ENCODE measurements at places on chromosomes 2 and 18. TPM values are rescaled to one million over a fixed set of nuclear protein-coding genes. Genes with fewer than 3 reads are reported as not detected.

GRCh38 chr2:42312106-42312505 lies 48.9 kb downstream of the COX7A2L start:
- no peak for DNase-seq

DNA sequence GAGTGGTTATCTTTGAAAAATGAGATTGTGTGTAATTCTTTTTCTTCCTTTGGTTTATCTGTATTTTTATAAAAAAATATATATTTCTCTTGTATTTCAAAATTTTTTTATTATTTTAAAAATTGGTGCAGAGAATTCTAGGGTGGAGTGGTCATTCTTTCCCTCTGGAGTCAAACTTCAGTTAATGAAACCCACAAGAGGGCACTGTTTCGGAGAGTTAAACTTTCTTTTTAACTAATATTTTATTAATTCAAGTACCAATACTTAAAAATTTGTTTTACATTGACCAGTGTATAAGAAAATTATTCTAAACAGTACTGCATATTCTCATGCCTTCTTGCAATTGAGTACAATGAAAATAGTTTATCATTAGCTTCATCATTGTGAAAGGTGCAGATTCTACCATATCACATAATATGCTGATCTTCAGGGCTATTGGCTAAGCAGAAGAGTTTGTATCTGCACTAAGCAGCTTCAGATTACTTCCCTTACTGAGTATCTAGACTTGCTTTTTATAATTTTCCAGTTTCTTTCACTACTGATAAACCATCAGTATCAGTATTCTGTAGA lies 50.1 kb downstream of the HS1BP3 start:
- no peak for DNase-seq

- DNase-seq, result no peak
Measured at GRCh38 chr2:6498841-6499240, 366.9 kb downstream of the CMPK2 start.

DNA sequence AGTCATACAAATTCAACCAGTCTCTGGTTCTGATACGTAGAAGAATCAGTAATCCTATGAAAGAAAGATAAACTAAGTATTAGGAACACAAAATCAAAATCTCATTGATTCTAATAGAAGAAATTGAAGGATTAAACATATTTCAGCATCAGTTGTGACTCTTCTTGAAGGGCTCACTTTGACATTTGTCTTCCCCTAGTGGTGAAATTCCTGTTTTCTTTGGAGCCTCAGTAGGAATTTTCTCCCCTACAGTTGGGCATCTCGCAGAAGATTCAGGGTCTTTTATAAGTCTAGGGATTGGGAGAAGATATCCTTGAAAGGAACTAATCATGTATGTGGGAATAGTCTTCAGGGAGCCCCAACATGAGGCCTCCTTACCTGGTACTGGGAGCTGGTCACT lies 2.8 kb upstream of the CRYGB start:
- DNase-seq, result no peak

ZNF396 gene
- total RNA-seq, result 2.7 TPM

GRCh38 chr2:64327510-64328414 lies 126.2 kb upstream of the LGALSL start:
- DNase-seq, result no peak

HRH4 gene
- not detected for total RNA-seq

DNA sequence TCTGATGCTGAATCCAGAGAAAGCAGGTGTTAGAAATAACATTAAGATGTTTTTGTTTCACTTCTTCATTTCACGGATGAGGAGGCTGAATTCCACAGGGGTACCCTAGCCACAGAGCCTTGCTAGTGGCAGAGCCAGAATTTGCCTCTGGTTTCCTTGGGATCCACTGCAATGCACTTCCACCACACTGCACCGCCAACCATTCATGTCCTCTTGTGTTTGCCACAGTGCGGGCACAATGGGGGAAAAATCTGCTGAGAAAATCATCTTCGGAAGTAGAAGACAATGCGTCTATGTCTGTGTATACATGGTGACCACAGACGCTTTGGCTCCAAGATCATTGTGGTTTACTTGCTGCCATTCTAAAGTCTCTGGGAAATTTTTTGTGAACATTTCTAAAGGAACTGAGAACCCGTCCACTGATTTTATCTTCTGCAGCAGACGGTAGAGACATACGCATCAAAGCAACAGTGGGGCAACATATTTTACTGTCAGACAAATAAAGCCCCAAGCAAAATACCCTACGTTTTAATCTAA lies 14.9 kb downstream of the ICOS start:
- no peak for DNase-seq

SERTAD2 gene
- 3.4 TPM for total RNA-seq

DNA sequence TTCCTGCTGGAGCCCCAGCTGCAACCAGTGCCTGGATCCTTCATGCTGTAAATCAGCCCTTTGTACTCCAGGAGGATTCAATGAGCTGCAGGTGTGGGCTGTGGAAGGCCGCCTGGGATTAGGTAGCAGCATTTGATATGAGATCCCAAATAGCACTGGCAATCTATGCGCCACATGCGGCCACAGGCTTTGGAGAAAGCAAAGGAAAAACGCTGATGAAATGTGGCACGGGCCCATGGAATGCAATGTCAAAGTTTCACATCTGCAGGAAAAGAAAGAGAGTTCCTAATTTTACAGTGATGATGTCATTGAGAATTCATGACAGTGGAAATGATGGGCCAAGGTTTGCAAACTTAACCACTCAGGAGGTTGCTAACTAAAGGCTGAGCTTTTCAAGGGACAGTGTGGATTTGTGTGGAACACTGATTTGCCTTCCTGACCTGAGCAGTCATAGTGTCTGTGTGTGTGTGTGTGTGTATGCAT lies 216.4 kb upstream of the OSR1 start:
- DNase-seq, result no peak

MRPL33 gene
- 289 TPM for total RNA-seq

- no peak for DNase-seq
Measured at GRCh38 chr2:46538393-46538792, 59.0 kb downstream of the TMEM247 start.

GRCh38 chr2:126687503-126687902 lies 31.5 kb downstream of the GYPC start:
- DNase-seq, result no peak

DNA sequence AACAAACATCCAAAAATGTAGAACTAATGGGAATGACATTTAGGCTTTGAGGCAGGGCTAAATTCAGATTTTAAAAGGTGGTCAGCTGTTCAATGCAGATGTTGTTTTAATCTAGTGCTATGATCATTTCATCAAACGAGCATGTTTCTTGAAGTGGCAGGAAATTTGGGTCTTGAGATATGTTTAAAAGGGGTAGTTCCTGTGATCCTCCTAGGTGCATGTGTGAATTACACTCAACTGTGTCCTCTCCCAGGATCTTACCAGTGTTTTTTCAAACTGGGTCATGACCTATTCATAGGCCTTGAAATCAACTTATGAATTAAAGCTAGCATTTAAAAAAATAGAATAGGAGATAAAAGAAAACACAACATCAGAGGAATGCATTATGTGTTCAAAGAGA lies 57.4 kb upstream of the ACMSD start:
- DNase-seq, result no peak

- no peak for DNase-seq
Measured at GRCh38 chr2:16123856-16124780, 183.8 kb downstream of the MYCN start.

GRCh38 chr2:110748489-110748867 lies 16.1 kb downstream of the ACOXL start:
- DNase-seq, result peak; percentile 8

DNA sequence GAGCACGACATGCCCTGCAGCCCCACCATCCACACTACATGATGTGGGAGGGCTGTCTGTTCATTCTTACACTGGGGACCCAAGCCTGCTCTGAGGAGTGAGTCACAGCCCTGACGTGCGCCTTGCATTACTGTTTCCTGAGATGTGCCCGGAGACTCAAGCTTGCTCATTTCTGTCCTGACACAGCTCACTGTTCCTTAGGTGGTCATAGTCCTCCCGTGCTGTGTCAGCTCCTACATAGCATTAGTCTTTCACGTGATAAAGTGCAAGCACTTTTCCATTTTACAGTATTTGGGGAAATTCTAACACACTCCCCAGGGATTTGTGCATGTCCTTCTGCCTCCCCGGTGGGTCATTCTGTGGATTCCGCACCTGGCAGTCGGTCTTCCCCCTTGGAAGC lies 46.2 kb upstream of the TRIM43B start:
- peak; percentile 17 for DNase-seq

DNA sequence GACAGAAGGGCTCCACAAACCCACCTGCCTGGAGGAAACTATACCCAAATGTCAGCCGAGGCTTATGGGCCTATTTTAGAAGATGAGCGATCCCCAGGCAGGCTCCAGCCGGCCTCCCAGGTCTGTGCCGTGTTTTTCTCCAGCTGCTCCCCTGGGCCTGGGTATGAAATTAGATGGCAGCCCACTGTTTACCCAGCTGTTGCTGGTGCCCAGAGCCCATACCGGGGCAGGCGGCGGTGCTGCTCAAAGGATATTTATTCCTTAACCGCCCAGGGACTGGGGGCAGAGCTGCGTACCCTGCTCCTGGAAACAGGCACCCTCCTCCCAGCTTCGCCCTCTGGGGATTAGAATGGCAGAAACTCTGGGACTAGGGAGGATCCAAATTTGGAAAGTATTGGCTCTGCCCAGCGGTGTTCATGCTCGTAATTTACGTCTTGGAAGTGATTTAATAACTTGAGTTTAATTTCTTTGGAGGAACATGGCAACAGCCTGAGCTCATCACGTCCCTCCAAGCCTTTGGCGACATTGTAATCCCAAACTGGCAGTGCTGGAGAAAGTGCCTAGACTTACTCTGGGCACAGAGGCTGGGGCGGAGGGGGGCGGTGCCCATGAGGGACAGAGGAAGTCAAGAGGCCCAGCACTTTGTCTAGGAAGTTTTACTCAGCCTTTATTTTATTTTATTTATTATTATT lies 199.2 kb downstream of the KLHL29 start:
- DNase-seq, result no peak

GRCh38 chr18:8952769-8953760 lies 149.4 kb upstream of the NDUFV2 start:
- DNase-seq, result no peak

C1QL2 gene
- not detected for total RNA-seq

RAMP1 gene
- total RNA-seq, result not detected

DNA sequence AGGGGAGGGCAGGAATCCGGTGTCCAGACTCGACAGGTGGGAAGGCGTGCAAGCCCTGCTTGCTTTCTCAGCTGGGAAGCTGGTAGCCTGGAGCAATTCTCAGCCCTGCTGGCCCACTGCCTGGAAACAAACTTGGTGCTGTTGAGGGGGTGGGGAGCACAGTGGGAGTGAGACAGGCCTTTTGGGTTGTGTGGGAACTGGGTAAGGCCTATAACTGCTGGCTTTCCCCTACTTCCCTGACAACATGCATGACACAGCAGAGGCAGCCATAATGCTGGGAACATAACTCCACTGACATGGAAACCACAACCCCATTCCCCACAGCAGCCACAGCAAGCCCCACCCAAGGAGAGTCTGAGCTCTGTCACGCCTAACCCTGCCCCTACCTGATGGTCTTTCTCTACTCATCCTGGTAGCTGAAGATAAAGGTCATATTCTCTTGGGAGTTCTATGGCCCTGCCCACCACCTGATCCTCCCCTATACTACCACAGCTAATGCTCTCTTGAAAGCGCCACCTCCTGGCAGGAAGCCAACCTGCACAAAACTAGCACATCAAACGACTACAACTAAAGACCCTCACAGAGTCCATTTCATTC lies 122.9 kb upstream of the ACVR1C start:
- peak; percentile 16 for DNase-seq

SLC38A11 gene
- 0.09 TPM for total RNA-seq

- DNase-seq, result no peak
Measured at GRCh38 chr18:11884396-11885030, 23.6 kb downstream of the MPPE1 start.

- DNase-seq, result no peak
Measured at GRCh38 chr2:235745597-235745996, 251.8 kb downstream of the AGAP1 start.

NR4A2 gene
- not detected for total RNA-seq

DNA sequence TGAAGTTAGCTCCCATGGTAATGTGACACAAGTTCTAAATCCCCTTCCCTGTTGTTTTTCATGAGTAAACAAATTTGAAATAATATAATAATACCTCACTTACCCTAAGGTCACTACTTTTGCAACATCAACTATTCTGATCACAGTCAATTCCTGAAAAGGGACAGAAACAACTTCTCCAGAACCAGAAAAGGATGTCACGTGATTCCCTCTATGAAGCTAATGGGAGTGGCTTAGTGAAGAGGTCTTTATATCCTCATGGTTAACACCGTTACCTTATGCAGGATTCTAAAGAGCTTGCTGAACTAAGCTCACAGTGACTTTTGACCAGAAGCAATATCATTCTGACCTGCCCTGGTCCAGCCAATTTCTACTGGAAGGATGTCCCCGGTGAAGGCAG lies 51.6 kb downstream of the DOCK10 start:
- DNase-seq, result no peak

- no peak for DNase-seq
Measured at GRCh38 chr2:108573061-108573460, 38.8 kb downstream of the LIMS1 start.

GRCh38 chr2:81767187-81767912 lies 1462.8 kb upstream of the LRRTM1 start:
- no peak for DNase-seq

DNA sequence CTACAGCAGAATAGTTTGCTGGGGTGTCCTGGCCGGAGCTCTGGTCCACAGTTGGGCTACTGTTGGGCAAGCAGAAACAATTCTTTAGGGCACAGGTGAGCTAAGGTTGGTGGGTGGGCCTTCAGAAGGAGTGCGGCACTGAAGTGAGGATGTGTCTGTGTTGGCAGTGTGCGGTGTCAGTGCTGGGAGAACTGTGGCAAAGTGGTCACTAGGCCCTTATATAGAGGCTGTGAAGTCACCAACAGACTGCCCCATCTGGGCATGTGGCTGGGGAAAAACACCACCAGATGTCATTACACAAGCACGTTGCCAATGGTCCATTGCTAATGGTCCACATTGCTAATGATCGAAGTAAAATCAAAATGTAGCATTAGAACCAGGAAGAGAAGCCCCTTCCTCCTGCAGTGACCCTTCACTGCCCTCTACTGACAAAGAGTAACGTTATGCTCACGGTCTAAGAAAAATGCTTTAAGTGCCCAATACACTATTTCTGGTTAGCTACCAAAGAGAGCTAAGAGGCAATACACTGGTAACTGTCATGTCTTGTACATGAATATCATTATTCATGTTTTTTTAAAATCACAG lies 21.3 kb downstream of the SCN1A start:
- DNase-seq, result peak; percentile 14

CNGA3 gene
- total RNA-seq, result not detected

SYT4 gene
- total RNA-seq, result not detected

COL4A4 gene
- total RNA-seq, result 6.3 TPM

DNA sequence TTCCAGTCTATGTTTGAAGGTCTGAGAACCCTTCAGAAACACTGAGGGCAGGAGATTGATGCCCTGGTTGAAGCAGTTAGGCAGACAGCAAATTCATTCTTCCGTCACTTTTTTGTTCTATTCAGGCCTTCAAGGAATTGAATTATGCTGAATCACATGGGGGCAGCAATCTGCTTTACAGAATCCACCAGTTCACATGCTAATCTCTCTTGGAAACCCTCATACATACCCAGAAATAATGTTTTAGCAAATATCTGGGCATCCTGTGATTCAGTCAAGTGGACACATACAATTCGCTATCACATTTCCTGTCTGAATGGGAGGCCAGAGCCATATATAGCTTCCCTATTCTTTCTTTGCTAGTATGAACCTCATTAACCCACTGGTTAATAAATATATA lies 301.4 kb upstream of the CNTNAP5 start:
- no peak for DNase-seq

- DNase-seq, result no peak
Measured at GRCh38 chr2:128805237-128805636, 486.6 kb upstream of the HS6ST1 start.

- no peak for DNase-seq
Measured at GRCh38 chr2:157743051-157743450, 114.4 kb upstream of the ACVR1C start.

Data from Caki2 (cell line).